ENCODE measurements at places on chromosomes 12 and 14.
A peak's percentile ranks its signal among the peaks of the same experiment; 100 is the strongest.

- DNase-seq, result no peak
These were observed 32.9 kb downstream of the TTC7B start for GRCh38 chr14:90783344-90783743.

DNA sequence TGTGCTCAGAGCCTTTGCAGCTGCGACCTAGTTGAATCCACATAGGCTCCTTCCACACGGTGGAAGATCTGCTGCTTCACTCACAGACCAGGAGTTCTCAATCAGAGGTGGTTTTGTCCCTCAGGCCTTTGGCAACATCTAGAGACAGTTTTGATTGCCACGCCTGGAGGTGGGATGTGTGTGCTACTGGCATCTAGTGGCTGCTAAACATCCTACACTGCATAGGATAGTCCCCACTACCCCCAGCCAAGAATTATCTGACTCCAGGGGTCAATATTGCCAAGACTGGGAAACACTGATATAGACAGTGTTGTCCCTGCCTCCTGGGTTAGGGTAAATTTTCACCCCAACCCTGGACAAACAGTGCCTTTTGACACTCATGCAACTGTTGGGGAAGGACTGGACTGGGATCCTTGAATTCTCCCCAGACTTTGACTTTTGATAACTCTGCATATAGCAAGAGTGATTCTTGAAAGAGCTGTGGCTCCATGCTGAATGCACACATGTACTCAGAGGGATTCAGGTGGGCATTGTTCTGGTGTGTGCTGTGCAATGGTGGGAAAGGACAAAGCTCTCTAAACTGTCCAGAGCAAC is 39.8 kb downstream of the BAZ2A start:
- no peak for DNase-seq

- DNase-seq, result peak; percentile 16
These were observed 19.5 kb upstream of the HAL start for GRCh38 chr12:96015672-96016071.

- no peak for DNase-seq
These were observed 101.0 kb downstream of the SCN8A start for GRCh38 chr12:51692016-51692415.

DNA sequence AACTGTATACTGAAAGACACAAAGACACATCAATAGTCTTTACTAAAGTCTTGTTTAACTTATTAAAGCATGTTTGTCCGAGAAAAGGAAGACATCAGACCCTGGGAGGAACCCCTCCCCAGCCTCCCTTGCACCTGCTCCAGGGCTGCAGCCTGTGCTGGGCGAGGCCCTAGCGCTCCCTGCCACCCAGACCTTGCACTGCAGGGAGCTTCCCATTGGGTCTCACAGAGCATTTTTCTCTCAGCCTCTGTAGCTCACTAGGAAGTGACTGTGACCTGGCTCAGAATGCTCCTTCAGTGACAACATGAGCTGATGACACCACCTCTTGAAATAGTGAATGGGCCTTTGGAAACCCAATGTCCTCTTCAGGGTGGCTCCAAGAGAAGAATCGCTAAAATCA is 461.2 kb downstream of the TMEM121 start:
- DNase-seq, result no peak

DNA sequence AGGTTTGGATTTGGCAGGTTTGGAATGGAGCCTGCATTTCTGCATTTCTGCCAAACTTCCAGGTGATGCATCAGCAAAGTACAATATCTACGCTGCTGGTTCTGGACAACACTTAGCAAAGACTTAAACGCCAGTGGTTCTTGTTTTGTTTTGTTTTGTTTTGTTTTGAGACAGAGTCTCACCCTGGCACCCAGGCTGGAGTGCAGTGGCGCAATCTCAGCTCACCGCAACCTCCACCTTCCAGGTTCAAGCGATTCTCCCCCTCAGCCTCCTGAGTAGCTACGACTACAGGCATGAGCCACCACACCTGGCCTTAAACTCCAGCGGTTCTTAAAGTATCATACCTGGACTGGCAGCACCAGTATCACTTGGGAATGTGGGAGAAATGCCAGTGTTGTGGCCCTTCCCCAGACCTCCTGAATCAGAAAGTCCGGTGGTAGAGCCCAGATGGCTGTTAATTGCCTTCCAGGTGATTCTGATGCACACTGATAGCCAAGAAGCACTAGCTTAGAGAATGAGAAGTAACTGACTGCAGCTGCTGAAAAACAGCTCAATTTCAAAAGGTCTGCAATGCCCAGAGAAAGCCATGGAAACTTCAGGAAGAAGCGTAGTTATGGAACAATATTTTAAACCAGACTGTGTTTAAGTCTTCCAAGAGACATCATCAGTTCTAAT is 114.8 kb upstream of the FOXN3 start:
- no peak for DNase-seq

- no peak for DNase-seq
These were observed 24.7 kb downstream of the NCKAP1L start for GRCh38 chr12:54522243-54522642.

DNA sequence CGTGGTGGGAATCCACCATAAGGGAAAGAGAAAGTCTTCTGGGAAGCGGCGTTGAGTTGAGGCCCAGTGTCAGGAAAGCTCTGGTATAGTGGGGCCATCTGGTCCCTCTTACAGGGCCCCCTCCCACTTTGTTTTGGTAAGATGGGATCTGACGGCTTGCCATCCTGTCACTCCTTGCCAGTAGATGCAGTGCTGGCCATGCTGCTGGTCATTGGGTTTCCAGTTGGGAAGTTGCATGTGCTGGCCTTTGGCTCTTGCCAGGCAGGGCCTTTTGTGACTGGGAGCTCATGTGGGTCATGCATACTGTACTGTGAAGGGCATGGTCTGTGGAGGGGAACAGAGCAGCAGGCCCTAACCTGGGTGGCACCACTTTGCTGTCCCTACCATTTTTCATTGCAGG is 3.8 kb downstream of the TRAF3 start:
- no peak for DNase-seq

DNA sequence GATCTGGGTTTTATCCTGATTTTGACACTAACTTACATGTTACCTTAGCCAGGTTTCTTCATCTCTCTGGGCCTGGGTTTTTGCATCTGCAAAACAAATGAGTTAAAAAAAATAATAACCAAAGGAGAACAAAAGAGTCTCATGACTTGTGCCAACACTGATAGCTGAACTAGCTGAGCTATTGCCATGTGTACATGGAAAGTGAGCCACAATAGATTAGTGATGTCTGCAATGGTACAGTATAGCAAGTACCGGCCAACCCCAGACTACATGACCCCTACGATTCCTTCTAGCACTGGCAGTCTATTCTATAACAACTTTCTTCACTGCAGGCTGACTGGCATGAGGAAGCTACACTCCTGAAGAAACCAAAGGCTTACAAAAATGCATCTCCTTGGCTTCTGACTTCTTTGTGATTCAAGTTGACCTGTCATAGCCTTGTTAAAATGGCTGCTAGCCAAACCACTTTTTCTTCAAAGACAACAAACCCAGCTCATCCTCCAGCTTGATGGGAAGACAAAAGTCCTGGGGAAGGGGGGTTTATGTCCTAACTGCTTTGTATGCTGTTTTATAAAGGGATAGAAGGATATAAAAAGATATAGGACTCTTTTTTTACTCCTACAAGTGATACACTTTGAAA is 123.7 kb downstream of the DAD1 start:
- no peak for DNase-seq

DNA sequence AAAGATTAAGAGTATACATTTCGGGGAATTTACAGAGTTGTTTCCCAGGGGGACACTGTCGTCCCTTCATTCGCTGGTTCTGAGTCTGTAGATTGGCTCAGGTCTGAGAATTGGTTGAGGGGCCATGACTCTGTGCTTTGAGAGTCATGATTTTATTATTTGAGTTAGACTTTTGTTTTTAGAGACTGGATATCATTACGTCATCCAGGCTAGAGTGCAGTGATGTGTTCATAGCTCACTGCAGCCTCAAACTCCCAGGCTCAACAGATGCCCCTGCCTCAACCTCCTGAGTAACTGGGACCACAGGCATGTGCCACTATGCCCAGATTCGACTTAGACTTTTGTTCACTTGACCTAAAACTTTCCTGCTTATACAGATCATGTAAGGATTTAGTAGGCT is 112.3 kb upstream of the C14orf180 start:
- DNase-seq, result no peak

- DNase-seq, result no peak
These were observed 916.8 kb downstream of the DIO2 start for GRCh38 chr14:79294499-79294898.

- no peak for DNase-seq
These were observed 34.2 kb upstream of the DEGS2 start for GRCh38 chr14:100193417-100194357.

- no peak for DNase-seq
These were observed 154.4 kb downstream of the FUT8 start for GRCh38 chr14:65566820-65567522.

- no peak for DNase-seq
These were observed 192.8 kb downstream of the LRIG3 start for GRCh38 chr12:58727521-58727920.

DNA sequence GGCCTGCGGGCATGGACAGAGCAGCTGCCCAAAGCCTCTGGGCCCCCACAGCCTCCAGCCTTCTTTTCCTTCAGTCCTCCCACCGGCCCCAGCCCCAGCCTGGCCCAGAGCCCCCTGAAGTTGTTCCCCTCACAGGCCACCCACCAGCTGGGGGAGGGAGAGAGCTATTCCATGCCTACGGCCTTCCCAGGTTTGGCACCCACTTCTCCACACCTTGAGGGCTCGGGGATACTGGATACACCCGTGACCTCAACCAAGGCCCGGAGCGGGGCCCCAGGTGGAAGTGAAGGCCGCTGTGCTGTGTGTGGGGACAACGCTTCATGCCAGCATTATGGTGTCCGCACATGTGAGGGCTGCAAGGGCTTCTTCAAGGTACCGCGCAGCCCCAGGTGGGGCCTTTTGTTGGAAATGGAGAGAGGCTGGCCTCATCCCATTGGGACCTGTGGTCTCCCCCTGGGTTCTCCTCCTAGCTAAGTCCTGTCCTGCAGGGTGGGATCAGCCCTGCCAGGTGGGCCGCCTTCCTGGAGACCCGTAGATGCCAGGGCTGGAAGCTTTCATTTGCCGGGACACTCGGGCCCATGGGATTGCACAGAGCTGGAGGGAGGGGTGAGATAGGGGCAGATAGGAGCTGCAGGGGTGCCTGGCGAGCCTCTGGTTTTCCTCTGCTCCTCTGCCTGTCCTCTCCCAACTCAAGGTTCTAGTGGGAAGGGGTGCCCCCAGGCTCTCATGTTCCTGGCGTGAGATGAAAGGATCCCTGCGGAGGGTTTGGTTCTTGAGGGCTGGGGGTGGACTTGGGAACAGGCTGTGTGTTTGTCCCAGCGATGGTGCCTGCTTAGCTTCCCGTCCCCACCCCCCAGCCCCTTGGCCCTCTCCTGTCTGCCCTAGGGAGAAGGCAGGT is 3.8 kb downstream of the NR4A1 start:
- no peak for DNase-seq

Data from left ventricle myocardium inferior (tissue), 1 donor.